ENCODE measurements at places on chromosomes 4 and X.

DNA sequence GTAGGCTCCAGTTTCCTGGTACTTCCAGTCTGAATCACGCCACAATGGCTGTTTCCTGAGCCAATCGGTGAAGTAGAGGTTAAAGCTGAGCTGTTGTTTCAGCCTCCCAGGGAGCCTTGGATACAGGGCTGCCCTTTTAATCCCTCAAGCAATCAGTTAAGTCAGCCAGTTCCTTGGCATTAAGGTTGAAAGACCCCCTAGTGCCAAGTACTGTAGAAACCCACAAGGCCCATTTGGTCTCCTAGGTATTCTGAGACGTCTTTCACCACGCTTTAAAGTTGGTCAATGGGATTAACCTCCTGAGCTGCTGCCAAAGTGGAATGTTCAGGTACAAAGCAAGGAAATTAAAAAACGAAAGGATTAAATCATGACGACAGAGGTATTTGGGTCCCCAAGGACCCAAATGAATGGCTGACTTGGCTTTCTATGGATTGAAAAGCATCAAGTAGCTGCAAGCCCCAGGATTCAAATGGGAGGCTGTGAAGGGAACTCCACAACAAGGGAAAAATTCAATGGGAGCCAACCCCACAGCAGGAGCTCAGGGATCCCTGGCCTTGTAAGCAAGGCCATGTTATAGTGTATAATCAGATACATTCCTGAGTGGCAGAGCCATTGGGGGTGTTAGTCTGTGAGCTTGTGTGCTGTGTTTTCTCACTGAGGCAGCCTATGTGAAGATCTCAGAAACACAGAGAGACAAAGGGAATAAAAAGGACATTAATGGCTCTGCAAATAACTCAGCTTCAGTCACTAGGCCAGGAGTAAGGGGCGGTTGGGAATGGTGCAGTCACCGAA lies 86.0 kb downstream of the ATG4A start:
- no peak for DNase-seq

DNA sequence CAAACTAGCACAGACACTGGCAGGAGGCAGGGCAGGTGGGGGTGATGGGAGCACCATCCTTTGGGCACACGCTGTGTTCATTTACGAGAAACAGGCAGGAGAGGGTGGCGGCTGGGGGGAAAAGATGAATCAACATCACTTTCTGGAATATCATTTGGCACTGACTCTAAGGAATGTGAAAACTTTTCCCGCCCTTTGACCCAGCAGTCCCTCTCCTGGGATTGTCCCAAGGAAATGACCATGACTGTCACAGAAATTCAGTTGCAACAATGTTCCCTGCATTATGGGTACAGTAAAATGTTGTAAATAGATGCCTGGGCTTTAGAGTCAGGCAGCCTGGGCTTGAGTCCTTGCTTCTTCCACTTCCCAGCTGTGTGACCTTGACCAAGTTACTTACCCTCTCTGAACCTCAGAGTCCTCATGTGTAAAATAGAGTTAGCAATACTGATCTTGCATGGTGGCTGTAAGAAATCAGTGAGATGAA lies 58.6 kb downstream of the ABLIM2 start:
- DNase-seq: no peak

DNA sequence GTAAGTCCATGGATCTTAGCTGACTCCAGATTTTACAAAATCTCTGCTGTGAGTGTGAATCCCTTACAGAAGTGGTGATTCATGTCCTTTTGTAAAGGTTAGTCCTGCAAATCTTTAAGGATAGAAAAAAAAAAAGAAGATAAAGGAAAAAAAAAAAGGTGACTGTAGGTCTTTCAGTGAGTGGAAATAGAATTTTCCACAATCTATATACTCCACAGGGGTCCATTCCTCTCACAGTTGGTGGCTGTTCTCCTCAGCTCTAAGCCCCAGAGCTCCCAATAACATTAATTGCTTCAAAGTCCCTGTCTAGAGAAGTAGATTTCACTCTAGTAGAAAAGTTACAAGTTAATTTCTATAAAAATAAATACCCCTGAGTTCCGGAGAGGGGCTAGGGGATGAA lies 189.1 kb downstream of the NDST4 start:
- peak; percentile 66 for DNase-seq

- DNase-seq: no peak
Observed at GRCh38 chr4:84389406-84389805, 109.7 kb downstream of the NKX6-1 start.

DNA sequence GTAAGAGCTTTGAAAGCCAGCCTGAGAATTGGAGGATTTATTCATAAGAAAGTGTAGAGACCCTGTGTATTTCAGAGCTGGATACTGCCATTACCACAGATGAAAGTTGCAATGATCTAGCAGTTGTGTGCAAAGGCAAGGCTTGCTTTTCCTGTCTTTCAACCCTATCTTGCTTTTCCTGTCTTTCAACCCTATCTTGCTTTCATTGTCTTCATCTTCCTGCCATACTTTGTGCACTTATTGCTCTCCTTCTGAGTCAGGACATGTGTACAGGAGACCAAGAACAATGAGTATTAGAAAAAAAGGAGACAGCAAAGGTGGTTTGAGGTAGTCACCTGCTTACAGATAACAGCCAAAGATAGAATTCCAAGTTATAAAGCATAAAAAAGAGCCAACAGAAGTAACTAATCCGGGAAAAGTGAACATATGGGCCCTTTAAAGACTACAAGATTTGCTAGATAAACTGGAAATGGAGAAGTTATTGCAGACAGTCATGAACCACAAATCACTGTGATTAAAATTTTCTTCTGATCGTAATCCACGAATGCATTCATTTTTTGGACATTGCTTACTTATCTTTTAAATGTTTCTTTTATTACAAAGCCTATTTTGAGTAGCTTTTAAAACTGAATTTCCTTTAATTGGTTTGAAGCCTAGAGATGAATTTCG lies 17.2 kb downstream of the C1QTNF7 start:
- no peak for DNase-seq

- DNase-seq: no peak
Observed at GRCh38 chr4:4867375-4868039, 8.0 kb downstream of the MSX1 start.

- no peak for DNase-seq
Observed at GRCh38 chr4:77093401-77093800, 17.6 kb upstream of the CCNI start.

- DNase-seq: no peak
Observed at GRCh38 chrX:69066021-69066757, 99.1 kb downstream of the PJA1 start.

- no peak for DNase-seq
Observed at GRCh38 chr4:1177274-1178141, 5.1 kb upstream of the SPON2 start.

- no peak for DNase-seq
Observed at GRCh38 chrX:41607264-41607832, 81.4 kb upstream of the GPR34 start.

GRCh38 chr4:173699841-173700475 lies 169.9 kb upstream of the HAND2 start:
- DNase-seq: no peak

DNA sequence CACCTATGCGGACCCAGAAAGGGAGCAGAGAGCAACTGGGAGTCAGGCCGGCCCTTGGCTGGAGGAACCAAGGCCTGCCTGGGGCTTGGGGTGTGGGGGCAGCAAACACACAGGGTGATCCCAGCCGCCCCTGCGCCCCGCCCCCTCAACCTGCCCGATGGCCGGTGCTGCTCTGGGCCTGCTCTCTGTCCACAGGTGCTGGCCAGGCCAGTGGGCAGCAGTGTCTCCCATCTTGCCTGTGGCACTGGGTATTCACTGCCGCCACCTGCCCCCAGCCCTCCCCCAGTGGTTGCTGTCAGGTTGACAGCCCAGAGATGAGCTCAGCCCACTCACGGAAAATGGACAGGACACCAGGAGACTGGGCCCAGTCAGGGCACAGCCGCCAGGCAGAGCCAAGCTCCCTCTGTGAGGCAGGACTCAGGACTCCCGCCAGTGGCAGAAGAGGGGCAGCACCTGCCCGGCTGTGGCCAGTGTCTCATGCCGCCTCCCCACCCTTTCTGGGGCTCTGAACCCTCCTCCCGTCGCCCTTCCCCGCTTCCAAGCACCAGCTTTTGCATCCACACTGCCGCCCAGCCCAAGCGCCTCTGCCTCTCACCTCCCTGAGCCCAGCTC lies 4.7 kb downstream of the NKX1-1 start:
- no peak for DNase-seq

DNA sequence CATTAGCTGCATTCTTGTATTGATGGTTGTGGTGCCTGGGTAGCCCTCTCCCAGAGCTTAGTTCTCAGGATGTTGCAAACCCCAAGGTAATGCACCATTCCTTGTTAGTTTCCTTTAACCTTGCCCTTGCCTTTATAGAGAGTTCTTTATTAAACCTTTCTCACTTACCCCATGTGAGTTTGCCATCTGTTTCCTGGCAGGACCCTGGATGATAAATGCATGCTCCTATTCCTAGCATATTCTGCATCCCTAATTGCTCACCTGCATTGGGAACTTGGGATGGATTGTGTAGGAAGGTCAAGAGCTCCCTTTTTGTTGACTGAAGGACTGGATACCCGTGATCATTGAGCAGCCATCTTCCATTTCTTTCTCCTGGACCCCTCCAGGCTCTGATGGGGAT lies 59.9 kb upstream of the AP1S2 start:
- no peak for DNase-seq

DNA sequence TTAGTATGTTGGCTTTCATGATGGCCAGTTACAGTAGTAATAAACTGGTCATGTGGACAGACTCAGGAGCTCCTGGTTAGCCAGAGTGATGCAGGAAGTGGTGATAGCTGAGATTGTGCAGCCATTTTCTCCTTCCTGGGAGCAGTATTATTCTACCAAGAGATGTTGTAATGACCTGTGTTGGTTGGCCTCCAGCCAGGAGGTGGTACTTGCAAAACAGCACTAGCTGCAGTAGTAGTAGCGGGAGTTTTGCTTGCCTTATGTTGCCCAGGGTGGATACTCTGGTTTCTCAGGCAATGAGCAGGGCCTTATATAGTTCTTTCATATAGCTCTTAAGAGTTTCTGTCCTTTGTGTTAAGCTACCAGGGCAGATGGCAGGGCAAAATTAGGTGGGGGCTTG lies 998.8 kb downstream of the GLUD2 start:
- DNase-seq: no peak

DNA sequence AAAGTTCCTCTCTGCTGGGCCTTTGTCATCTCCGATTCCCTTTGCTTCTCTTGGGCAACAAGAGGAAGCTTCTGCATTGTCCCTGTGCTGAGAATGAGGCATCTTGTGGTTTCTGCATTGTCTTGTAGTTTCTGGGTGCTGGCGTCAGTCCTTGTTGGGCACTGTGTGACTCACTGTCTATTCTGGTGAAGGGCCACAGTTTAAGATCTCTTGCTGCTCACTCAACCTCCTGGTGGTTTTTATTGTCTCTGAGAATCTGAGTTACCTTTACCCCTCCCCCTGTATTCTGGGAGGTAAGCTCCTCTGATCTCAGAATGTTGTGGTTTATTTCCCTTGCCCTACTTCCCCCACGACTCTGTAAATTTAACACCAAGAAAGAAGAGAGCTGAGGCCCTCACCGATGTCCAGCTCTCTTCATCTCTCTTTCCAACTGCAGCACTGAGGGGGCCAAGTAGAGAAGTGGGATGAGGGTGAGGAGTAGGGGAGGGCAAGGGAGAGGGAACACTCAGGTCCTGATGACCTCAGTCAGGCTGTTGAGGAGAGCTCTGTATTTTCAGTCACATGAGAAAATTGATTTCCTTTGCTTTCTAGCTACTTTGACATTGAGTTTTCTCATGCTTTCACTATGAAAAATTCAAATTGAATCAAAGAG lies 441.6 kb upstream of the PITX2 start:
- no peak for DNase-seq

DNA sequence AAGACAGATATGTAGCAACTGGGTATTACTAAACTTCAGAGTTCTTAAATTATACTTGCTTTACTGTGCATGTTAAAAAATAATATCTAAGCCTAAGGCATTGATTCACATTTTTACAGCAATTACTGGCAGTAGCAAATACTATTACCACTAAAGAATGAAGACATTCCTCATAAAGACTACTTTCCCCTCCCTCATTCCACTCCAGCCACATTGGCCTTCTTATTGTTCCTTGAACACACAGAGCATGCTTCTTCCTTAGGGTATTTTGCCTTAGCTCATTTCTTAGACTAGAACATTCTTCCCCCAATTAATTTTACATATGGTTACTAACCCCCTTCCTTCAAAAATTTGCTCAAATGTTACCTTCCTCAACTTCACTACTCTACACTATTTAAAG lies 717.0 kb downstream of the CCSER1 start:
- DNase-seq: no peak

Measured in NCI-H146 (cell line).